Cortex of kidney (tissue), 1 donor: ENCODE measurements at places on chromosomes 12 and 14.

GRCh38 chr12:131090274-131091210 lies 136.8 kb downstream of the ADGRD1 start:
- DNase-seq: no peak

DNA sequence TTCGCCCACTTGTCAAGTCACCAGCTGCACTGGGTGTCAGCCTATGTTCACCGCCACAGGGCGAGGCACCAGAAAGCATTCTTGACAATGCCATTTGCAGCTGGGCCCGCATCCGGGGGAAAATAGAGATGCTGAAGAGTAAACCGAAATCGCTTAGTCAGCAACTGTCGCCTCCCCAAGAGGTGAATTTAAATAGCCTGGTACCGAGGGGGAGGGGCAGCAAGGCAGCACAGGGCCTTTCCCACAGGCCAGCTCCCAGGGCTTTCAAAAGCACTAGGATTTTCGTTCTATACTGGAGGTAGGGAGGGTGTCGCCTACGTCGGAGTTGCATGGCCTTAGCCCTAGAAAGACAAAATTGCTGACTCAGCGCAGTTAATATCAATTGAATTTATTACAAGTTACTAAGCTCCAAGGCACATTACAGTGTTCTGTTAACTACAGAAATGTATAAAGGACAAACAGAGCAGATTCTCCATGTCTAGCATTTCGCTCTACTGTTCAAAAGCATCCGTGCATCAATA lies 4.3 kb downstream of the IRF2BPL start:
- no peak for DNase-seq

DNA sequence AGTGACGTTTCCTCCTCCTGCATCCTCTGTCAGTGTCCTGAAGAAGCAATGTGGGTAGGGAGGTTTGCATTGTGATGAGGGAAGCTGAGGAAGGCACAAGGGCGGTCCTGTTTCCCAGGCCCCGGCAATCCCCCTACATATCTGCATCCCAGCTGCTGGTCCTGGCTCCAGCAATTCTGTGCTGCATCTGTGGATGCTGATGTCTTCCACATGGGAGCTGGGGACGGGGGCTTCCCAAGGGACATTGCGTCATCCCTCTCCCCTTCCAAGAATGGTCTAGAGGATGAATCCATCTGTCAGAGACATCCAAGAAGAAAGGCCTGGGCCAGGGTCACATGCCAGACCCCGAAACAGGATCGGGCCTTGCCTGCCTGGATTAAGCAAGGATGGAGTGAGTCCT lies 52.1 kb downstream of the TSPAN11 start:
- DNase-seq: no peak

- DNase-seq: no peak
Measured at GRCh38 chr12:106331599-106331998, 25.9 kb upstream of the POLR3B start.

DNA sequence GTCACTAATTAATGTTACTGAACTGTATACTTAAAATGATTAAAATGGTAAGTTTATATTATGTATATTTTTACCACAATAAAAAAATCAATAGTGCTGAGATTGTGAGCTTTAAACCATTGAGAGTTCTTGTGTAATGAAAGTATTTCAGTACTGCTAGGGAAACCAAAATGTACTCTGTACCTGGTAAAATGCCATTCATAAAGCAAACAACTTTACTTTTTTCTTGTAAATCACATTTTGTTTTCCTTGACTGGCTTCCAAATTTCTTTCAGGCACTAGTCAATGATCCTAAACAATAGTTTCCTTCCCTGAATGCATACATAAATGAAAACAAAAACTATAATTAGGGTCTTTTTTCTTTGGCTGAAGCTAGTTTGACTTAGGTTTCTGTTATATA lies 29.4 kb upstream of the SNRPF start:
- DNase-seq: no peak

DNA sequence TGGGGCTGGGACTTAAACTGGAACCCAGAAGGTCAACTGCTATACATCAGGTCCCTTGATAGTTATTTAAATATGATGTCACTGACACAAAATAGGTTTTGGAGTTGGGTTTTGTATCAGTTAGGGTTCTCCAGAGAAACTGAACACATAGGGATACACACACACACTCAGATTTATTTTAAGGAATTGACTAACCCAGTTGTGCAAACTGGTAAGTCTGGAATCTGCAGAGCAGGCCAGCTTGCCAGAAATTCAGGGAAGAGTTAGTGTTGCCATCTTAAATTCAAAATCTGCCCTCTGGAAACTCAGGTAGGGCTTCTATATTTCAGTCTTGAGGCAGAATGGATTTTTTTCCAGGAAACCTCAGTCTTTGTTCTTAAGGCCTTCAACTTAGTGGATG lies 36.9 kb downstream of the MAPK1IP1L start:
- DNase-seq: no peak

GRCh38 chr14:87343652-87344051 lies 649.3 kb downstream of the GALC start:
- DNase-seq: no peak

DNA sequence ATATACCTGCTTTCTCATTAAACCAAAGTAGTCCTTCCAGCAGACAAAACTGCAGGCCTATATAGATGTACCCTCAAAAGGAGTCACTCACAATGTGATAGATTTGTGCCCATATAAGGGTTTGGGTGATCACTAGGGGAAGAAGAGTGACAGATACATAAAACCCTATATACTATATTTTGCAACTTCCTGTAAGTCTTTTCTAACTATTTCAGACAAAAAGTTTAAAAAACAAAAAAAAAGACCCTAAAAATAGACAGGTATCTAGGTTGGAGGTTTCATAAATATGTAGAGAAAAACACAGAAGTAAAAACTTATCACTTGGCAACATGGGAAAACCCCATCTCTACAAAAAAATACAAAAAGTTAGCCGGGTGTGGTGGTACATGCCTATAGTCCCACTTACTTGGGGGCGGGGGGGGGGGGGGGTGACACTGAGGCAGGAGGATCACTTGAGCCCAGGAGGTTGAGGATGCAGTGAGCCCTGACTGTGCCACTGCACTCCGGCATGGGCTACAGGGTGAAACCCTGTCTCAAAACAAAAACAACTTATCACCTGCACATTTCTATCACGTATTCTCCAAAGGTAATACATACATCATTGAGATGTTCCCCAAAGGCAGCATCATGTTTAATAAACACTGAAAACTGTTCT lies 2.9 kb downstream of the VCPKMT start:
- no peak for DNase-seq

GRCh38 chr12:21613931-21614330 lies 9.3 kb upstream of the GYS2 start:
- no peak for DNase-seq

DNA sequence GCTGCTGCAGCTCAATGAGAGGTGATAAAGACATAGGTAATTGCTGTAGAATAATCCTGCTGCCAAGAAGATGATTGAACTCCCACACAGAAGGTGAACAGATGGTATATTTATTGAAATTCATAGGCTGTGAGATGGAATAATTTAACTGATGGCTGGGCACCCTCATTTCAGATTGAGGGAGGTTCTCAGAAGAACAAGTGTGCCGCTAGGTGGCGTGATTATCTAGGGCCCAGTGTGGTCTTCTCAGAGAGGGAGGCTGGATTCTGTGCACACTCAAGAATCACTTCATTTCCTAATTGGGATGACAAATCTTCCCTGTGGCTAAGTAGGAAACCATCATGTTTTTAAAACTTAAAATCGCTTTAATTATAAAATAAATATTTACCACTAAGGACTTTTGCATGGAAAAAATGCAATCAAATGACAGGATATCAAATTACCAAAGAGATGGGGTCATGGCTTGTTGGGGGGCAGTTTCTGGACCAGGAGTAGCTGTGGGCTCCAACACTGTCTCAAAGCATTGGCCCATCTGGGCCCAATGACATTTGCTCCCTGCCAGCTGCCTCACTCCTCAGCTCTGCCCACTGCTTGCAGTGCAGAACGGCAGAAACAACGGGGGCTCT lies 132.3 kb downstream of the SNAPC1 start:
- DNase-seq: no peak

DNA sequence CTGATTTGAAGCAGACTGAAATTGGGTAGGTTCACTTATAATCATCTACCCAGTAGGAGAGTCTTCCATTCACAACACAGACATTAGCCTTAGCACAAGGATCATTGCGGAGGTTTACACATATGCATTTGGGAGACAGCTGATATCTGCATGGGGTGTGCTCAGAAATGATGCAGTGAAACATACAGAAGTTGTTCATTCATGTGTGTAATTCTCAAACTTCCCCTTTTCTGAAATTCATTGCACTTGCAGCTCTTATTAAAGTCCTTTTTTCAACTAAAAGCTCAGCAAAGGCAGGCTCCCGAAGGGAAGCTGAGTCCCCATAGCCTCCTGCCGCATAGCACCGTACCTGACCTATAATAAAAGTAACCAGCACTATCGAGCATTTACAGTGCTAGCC lies 218.3 kb upstream of the CRY1 start:
- no peak for DNase-seq

GRCh38 chr12:106442575-106442974 lies 85.0 kb downstream of the POLR3B start:
- DNase-seq: no peak

DNA sequence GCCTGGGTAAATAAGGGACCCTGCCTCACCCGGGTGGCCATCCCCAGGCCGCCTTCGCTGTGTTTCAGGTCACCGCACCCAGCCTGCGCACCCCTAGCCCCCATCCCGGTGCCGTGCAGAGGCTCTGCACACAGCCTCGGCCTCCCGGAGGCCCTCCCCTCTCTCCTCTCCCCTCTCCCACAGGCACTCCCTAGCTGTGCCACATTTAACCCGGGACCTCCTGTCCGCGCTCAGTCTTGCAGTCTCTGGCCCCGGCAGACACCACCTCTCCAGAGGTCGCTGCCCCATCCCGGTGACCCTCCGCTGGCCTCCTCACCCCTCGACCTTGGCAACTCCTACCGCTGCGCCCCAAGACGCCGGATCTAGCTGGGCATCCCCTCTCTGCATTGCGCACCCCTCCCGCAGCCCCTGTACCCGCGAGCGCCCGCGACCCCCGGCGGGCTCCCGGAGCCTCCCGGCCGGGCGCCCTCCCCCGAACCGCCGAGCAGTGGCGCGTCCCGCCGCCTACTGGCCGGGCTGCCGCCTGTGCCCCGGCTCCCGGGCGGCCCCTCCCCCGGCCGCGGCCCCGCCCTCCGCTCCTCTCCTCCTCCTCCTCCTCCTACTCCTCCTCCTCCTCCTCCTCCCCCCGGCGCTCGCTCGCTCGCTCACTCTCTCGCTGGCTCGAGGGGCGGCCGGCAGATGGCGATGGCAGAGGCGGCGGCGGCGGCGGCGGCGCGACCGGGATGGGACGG lies 120.7 kb downstream of the AACS start:
- DNase-seq: peak; percentile 13

DNA sequence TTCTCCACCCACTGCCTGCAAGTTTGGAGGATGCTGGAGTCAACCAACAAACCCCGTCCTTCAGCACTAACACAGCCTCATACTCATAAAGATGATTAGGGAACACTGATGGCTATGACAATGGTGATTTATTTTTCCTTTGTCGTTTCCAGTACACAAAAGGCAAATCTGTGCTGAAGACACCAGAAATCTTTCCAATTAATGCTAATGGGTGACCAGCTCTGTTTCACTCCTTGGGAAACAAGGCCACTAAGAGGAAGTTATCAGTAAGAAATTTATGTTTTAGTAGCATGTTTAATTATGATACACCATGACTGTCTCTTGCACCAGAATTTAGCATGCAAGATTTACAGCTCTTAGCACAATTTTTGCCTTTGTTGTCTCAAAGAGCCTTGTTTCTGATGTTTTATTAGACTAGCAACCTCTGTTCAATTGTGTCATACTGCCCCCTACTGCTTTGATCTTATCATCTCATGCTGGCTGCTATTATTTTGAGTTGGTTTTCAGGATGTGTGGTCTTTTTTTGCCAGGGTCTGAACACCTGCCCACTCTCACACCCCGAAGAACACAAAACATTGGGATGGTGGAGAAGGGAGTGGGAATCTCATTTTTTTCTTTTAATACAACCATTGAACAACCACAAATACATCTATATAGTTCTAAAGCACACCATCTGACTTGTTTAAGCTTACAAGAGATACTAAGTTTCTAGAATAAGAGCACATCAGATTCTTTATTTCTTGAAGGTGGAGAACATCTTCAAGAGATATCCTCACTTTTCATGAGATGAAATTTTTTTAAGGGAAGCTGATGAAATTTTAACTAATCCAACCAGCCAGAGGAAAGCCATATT lies 160.9 kb downstream of the SPTSSA start:
- DNase-seq: no peak

GRCh38 chr12:4251216-4251891 lies 22.2 kb upstream of the CCND2 start:
- DNase-seq: no peak

- DNase-seq: no peak
Measured at GRCh38 chr14:22531451-22532344, 57.3 kb downstream of the DAD1 start.

DNA sequence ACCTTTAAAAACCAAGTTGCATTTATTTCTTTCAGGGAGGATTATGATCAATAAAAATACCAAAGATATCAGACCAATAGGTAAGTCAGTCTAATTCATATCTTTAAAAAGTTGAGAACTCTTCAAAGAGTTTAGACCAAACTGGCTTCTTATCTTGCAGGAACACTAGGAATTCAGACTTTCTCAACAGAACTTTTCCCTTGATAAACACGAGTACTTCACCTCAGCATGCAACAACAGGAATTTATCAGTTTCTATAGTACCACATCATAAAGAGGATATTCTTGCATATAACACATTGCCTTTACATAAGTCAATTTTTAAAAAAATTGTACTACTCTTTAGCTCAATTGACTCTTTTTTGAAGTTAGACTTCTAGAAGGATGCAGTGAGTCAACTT lies 68.2 kb downstream of the DNAI7 start:
- DNase-seq: no peak

- DNase-seq: no peak
Measured at GRCh38 chr12:27488479-27488878, 35.5 kb upstream of the PPFIBP1 start.

DNA sequence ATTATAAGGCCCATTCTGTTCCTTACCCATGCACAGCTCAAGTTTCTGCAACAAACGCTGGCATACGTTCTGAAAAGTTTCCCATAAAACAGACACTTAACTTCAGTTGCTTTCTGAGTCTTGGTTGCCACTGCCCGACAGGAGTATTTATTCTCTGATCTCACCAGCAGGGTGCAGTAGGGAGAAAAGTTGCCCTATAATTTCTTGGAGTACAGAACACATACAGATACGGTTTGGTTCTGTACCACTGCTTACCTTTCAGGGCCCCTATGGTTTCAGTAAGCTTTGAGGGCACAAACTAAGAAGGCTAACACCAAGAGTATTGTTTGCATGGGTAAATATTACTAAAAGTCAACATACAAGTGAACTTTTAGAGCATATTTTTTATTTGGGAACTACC lies 77.9 kb downstream of the SPATA7 start:
- no peak for DNase-seq

DNA sequence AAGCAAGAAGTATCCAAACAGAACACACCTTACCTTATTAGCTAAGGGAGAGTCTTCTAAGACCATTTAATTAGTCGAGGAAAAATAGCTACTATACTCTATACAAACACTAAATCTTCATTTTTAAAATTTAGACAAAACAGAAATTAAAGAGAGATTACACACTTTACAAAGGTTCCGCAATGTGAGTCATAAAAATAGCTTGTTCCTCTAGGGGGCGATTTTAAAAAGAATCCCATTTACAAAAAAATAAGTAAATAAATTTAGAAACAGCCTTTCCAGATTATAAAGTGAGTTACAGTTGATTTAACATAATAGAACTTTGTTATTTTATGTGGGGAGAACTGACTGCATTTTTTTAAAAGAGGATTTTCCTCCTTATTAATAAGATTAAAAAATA lies 201.6 kb downstream of the PAX9 start:
- no peak for DNase-seq
